ENCODE measurements at places on chromosomes 4 and X. TPM values are rescaled to one million over a fixed set of nuclear protein-coding genes. Genes with fewer than 3 reads are reported as not detected.
A peak's percentile ranks its signal among the peaks of the same experiment; 100 is the strongest.

DNA sequence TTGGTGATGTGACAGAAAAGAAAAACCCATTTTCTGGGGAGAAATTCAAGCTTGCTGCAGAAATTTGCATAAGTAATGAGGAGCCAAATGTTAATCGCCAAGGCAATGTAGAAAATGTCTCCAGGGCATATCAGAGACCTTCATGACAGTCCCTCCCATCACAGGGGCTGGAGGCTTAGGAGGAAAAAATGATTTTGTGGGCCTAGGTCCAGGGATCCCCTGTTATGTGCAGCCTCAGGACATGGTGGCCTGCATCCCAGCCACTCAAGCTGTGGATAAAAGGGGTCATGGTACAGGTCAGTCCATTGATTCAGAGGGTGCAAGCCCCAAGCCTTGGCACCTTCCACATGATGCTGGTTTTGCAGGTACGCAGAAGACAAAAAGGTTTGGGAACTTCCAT, 90.7 kb downstream of the TGIF2LX start:
- DNase-seq, result no peak
- H3K27me3 ChIP-seq, result no peaks in the 10 kb centered on the region
- H3K4me1 ChIP-seq, result no peaks in the 10 kb centered on the region
- no peak overlapping the region for H3K4me3 ChIP-seq
- H3K36me3 ChIP-seq, result no peaks in the 10 kb centered on the region

GRCh38 chr4:4439782-4440181, 52.9 kb downstream of the NSG1 start:
- H3K27me3 ChIP-seq, result no peaks in the 10 kb centered on the region
- no peak for DNase-seq
- no peak overlapping the region for H3K4me3 ChIP-seq
- H3K4me1 ChIP-seq, result no peaks in the 10 kb centered on the region
- H3K27ac ChIP-seq, result no peak overlapping the region
- H3K36me3 ChIP-seq, result no peaks in the 10 kb centered on the region

- H3K36me3 ChIP-seq, result no peaks in the 10 kb centered on the region
- no peak for DNase-seq
- H3K4me1 ChIP-seq, result no peaks in the 10 kb centered on the region
- no peak overlapping the region for H3K27ac ChIP-seq
- no peak overlapping the region for H3K4me3 ChIP-seq
- no peaks in the 10 kb centered on the region for H3K27me3 ChIP-seq
Observed at GRCh38 chr4:139256349-139256748, 23.7 kb downstream of the MGARP start.

DNA sequence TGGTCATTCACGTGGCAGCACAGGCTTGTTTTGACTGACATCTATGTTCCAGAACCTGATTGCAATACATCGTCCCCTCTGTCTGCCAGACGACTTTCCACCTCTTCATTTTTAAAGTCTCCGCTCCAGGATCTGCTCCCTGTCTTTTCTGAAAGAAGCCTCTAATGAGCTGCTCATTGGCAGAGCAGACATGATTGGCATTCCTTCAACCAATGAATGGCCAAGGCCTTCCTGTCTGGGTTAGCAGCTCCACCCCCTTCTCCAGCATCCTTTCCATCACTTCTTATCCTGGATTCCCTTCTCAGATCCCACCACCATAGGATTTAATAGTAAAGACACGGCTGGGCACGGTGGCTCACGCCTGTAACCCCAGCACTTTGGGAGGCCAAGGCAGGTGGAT, 202.7 kb upstream of the KLF3 start:
- no peaks in the 10 kb centered on the region for H3K36me3 ChIP-seq
- no peak overlapping the region for H3K27ac ChIP-seq
- no peaks in the 10 kb centered on the region for H3K4me1 ChIP-seq
- no peaks in the 10 kb centered on the region for H3K27me3 ChIP-seq

GRCh38 chr4:137125011-137125410, 407.3 kb downstream of the PCDH18 start:
- no peak for DNase-seq
- H3K27ac ChIP-seq, result no peak overlapping the region
- no peaks in the 10 kb centered on the region for H3K36me3 ChIP-seq
- H3K4me1 ChIP-seq, result no peaks in the 10 kb centered on the region
- H3K4me3 ChIP-seq, result peak overlapping the region; percentile 14
- no peaks in the 10 kb centered on the region for H3K27me3 ChIP-seq

The LRIT3 gene
- total RNA-seq, result 0.16 TPM

DNA sequence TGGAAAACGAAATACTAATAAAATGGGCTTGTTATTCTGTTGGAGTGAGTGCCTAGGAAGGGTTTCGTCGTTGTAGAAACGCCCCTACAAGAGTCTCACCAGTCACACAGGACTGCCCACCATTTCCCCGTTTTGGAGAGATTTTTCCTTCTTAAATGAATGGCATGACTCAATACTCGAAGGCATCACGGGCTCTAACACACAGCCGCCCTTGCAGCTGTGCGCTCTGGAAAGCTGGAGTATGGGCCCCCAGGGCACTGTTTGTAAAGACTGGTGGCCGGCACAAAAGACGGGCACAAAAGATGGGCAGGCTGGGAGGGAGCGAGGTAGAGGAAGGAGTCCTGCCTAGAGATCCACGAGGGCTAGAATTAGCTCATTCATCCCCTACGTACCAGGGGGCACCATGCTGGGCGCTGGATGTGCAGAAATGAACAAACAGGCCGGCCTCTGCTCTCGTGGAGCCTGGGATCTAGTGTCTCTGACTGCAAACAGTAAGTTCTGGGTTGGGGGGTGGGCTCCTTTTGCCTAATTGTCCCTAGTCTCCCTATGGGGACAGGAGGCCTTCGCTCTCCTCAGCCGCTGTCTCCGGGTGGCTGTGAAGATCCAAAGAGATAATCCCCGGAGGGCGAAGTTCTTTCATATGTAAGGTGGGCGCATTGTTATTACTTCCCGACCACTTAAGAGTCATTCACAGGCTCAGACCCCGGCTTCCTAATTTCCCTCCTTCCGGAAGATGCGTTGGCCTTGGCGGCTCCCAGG, 1.0 kb upstream of the SFRP2 start:
- H3K36me3 ChIP-seq, result no peaks in the 10 kb centered on the region
- no peak for DNase-seq
- H3K27me3 ChIP-seq, result peaks cover 90% of the 10 kb centered on the region

GRCh38 chr4:104907991-104908390, 238.7 kb upstream of the TET2 start:
- no peak for DNase-seq
- no peaks in the 10 kb centered on the region for H3K36me3 ChIP-seq
- no peak overlapping the region for H3K4me3 ChIP-seq

DNA sequence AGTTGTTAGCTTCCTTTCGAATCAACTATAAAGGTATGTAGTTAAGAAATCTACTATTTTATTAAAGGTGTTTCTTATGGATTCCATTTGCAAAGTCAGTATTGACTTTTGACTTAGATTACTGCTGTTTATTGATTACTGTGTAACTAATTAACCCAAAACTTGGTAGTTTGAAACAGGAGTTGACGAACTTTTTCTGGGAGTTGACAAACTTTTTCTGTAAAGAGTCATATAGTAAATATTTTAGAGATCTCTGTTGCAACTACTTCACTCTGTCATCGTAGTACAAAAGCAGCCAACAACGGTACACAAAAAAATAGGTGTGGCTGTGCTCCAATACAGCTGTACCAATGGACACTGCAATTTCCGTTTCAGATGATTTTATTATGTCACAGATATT, 30.2 kb downstream of the AGA start:
- no peaks in the 10 kb centered on the region for H3K36me3 ChIP-seq
- no peak overlapping the region for H3K27ac ChIP-seq
- H3K4me3 ChIP-seq, result no peak overlapping the region
- DNase-seq, result no peak
- no peaks in the 10 kb centered on the region for H3K27me3 ChIP-seq

Measured in transverse colon (tissue), 4 donors.